ENCODE measurements at places on chromosomes 4 and X.

DNA sequence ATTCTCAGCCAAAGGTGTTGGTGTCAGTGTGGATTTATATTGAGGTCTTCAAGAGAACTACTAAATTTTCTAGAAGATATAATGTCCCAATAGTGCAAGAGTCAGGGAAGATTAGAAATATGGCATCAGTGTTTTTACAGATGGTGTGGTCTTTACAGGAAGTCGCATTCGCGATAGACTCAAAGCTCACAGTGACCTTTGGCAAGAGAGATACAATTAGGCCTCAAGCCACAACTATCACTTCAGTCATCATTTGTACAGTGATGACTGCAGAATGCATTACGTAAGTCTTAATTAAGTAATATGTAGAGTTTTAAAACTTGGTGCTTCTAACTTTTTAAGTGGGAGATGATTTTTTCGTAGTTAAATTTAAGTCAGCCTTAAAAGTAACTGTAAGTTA lies 237.2 kb upstream of the FSTL5 start:
- DNase-seq: no peak

DNA sequence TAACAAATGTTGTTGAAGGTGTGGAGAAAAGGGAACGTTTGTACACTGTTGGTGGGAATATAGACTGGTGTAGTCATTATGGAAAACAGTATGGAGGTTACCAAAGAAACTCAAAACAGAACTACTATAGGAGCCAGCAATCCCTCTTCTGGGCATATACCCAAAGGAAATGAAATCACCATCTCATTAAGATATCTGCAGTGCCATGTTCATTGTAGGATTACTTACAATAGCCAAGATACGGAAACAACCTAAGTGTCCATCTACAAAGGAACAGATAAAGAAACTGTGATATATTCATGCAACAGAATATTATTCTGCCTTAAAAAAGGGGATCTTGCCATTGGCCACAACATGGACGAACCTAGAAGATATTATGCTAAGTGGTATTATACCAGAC lies 22.2 kb downstream of the APBB2 start:
- DNase-seq: no peak

DNA sequence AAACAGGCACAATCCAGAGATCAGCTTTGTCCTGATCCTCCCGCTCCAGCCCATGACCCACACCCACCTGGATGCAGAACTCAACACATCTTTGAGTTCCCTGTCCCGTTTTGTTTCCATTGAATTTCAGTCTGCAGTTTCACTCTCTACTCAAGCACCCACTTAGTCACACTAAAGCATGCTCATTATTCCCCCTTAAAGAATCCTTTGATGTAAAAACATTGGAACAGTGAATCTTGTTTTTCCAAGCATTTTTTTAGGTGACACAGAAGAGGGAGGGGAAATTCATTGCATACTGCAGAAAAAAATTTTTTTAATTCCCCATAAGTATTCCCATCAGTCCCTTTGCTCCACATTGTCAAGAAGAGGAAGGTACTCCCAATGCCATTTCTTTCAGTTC lies 249.7 kb upstream of the TTC29 start:
- no peak for DNase-seq

DNA sequence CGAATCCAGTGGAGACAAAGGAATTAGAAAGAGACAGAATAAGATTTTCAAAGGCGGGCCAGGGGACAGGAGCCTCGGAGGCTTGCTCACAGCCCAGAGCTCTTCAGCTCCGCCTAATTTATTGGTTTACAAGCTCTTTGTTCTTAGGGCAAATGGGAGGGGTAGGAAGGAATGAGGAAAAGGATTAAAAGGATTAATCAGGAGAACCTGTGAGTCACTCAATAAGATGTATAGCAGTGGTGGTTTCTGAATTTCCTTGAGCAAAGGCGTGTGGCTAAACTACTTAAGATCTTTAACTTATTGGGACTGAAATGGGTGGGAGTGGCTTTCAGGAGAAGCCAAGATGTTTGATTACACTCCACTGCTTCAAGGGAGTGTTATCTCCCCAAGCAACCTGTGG lies 456.0 kb upstream of the SPANXN1 start:
- no peak for DNase-seq

DNA sequence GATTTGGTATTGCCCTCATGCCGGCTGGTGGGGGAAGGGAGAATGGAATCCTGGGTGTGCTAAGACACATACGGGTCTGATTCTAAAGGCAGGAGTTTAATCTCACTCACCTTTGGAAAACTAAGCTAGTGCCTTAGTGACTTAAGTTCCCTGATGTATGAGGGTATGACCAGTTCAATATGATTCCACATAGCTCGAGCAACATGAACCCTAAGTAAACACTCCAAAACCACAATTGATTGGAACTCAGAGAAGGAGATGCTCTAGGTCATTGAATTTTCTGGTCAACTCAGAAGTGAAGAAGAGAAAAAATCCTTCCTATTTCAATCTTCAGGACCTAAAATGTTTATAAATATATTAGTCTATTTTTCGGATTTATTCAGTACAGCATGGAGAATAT lies 420.1 kb upstream of the INTU start:
- no peak for DNase-seq

GRCh38 chr4:169593050-169593560 lies 19.3 kb downstream of the NEK1 start:
- no peak for DNase-seq

DNA sequence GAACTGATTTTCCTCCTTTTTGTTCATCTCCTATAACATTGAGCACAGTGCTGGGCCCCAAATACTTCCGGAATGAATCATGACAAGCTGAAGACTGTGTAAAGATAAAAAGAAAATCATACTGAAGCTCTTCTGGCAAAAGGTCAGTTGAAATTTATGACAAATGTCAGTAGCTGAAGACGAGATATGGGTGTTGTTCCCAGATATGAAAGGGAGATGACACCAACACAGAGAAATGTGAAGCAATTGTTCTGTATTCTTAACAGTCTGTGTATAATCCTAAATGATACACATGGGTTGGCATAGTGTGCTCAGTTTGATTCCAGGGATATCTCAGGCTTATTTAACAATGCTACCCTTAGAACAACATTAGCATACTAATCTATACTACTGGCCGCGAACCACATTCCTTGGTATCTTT lies 170.5 kb upstream of the PITX2 start:
- no peak for DNase-seq

DNA sequence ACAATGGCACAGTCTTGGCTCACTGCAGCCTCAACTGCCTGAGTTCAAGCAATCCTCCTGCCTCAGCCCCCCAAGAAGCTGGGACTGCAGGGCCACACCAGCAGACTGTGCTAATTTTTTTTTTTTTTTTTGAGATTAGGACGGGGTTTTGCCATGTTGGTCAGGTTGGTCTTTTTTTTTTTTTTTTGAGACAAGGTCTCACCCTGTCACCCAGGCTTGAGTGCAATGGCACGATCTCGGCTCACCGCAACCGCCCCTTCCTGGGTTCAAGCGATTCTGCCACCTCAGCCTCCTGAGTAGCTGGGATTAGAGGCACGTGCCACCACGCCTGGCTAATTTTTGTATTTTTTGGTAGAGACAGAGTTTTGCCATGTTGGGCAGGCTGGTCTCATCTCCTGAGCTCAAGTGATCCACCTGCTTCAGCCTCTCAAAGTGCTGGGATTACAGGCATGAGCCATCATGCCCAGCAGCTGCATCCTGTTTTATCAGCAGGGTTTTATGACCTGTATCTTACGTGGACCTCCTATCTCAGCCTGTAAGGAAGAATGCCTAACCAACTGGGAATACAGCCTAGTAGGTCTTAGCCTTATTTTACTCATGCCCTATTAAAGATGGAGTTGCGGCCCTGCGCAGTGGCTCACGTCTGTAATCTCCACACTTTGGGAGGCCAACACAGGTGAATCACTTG lies 13.2 kb upstream of the MRPL1 start:
- DNase-seq: no peak

GRCh38 chr4:13968723-13969122 lies 341.2 kb upstream of the BOD1L1 start:
- no peak for DNase-seq

DNA sequence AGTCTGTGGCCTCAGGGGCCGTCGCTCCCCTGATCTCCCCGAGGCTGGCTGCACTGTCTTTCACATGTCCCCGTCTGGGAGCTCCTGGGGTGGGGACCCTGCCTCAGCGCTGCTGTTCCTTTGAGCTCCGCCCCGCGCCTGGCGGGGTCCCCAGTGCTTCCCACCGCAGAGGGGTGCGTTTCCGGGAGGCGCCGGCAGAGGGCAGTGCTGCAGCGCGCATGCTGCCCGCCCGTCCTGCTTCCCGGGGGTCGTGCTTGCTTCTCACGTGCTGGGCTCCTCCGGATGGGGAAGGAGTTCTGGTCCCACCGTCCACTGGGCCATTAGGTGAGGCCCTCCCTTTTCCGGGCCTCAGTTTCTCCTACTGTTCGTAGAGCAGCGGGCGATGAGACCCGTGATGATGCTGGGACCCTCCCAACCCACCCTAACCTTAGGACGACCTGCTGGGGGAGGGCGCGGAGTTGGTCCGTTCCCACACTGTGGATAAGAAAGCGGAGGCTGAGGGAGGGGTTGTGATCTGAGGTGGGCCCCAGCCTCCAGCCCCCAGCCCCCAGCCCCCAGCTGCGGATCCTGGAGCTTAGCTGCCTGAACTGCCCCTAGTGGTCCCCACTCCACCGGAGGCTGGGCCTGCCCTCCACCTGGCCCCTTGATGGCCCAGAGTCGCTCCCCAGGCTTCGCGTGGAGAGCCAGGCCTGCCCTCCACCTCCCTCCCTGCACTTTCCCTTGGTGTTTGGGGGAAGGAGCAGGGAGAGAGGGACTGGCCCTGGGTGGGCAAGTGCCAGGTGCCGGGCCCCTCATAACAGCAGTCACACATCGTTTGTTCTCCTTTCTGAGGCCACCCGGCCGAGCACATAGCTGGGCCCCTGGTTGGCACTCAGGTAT lies 15.3 kb downstream of the CPZ start:
- no peak for DNase-seq

- no peak for DNase-seq
Observed at GRCh38 chr4:167232805-167233684, 1.2 kb downstream of the SPOCK3 start.

DNA sequence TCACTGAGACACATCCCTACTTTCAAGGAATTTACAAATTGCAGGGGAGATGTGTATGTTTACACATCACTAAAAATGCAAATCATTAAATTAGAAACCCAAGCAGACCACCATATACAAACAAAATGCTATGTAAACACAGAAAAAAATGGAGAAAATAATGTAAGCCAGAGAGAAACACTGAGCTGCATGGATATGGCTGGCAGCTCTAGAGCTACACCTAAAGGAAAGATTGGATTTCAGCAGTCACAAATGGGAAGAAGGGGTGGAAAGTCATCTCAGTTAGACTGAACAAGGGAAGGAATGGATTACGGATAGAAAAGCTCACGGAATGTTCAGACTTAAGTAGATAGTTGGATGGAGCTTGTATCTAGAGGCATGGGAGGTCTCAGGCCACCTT lies 186.3 kb downstream of the MOSPD2 start:
- DNase-seq: no peak

DNA sequence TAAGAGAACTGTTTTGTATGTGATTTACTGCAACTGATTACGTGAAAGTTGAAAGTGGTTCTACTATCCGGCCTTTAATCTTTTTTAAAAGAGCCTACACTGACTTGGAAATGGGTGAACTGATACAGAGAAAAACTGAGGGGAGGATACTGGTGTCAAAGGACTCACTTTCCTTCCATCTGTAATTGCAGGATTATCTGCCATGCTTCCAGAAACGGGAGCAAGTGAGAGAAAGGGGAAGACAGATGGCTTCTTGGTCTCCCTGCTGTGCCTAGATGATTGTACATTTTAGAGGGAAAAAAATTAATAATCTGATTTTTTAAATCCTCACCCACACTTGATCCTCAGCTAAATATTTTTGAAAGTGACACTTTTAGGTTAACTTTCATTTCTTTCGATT lies 88.3 kb upstream of the GRID2 start:
- no peak for DNase-seq
